ENCODE measurements at places on chromosomes 11 and 22.
A peak's percentile ranks its signal among the peaks of the same experiment; 100 is the strongest.

GRCh38 chr22:46083383-46084350, 66.7 kb upstream of the PPARA start:
- DNase-seq: no peak

GRCh38 chr22:35956850-35957249, 71.8 kb downstream of the RBFOX2 start:
- no peak for DNase-seq

- no peak for DNase-seq
Measured at GRCh38 chr11:27705873-27706820, 5.9 kb upstream of the BDNF start.

- DNase-seq: no peak
Measured at GRCh38 chr11:74366576-74366975, 31.7 kb downstream of the PGM2L1 start.

DNA sequence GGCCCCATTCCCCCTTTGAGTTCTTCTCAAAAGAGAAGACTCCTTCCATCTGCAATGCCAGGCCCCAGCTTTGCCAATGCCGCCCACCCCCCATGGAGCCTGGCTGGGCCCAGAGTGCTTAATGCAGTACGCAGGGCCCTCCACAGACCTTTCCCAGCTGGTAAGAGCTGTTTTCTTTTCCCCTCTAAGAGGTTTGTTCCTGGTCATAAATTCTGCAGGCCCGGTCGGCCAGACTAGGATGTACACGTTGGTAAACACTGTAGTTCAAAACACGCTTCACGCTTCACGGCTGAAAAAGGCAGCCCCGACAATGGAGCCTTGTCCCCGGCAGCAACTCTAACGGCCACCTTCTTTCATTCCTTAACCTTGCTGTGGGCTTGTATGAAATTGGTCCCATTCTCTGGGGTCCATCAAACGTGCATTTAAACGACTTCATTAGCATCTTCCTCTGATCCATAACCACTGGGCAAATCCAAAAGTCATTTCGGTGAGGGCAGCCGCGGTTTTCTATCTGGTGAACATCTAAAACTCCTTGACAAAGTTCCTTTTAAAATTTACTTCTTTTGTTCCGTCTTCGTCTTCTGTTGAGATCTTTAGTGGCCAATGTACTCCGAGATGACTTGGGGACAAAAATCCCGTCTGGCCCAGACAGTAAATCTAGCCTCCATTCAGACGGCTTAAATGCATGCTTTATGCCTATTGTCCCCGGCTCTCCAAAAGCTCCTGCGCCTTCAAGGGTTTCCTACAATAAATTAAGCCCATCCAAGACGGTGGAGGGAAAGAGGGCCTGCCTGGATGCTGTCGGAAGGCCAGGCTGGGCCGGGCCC, 60.0 kb upstream of the MYEOV start:
- peak; percentile 7 for DNase-seq

DNA sequence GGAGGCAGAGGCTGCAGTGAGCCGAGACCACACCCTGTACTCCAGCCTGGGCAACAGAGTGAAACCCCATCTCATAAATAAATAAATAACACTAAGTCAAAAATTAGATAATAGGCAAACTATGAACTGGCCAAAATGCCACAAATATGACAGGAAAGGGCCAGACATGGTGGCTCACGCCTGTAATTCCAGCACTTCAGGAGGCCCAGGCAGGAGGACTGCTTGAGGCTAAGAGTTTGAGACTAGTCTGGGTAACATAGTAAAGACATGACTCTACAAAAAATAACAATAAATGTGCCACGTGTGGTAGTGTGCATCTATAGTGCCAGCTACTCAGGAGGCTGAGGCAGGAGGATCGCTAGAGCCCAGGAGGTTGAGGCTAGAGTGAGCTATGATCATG, 19.9 kb downstream of the SEC14L6 start:
- DNase-seq: no peak
